ENCODE measurements at places on chromosomes 2 and 18. TPM values are rescaled to one million over a fixed set of nuclear protein-coding genes. Genes with fewer than 3 reads are reported as not detected.

The SCYGR6 gene
- not detected for total RNA-seq

The CNRIP1 gene
- 36.4 TPM for total RNA-seq

The CCDC138 gene
- 8.0 TPM for total RNA-seq

- DNase-seq, result no peak
Observed at GRCh38 chr2:30733876-30734520, 73.2 kb downstream of the CAPN13 start.

DNA sequence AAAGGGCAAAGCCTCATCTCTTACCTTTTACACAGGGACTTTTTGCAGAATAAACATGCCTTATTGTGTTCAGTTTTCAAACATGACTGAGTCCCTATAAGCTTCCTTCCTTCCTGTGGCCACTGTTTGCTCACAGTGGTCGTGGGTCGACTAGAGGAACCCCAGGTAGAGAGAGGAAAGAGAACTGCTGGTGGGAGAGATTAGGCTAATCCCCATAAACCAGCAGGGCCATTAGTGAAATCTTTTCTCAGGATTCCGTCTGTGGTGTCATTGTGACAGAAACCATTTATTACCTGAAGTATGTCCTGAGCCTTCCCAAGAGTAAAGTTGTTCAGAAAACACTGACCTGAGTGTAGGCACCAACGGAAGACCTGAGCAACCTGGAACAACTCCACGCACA is 21.3 kb upstream of the BOD1L2 start:
- DNase-seq, result no peak

DNA sequence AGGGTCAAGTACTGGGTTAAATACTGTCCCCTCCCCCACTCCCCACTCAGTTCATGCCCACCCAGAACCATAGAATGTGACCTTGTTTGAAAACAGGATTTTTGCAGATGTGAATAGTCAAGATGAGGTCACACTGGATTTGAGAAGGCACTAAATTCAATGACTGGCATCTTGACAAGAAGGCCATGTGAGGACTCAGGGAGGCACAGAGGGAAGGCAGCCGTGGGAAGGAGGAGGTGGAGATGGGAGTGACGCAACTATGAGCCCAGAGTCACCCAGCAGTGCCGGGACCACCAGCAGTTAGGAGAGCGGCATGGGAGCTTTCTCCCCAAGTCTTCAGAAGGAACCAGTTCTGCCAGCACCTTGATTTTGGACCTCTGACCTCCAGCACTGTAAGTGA is 257.3 kb downstream of the BCL2 start:
- DNase-seq, result no peak

- no peak for DNase-seq
Observed at GRCh38 chr2:126495189-126495588, 160.8 kb upstream of the GYPC start.

DNA sequence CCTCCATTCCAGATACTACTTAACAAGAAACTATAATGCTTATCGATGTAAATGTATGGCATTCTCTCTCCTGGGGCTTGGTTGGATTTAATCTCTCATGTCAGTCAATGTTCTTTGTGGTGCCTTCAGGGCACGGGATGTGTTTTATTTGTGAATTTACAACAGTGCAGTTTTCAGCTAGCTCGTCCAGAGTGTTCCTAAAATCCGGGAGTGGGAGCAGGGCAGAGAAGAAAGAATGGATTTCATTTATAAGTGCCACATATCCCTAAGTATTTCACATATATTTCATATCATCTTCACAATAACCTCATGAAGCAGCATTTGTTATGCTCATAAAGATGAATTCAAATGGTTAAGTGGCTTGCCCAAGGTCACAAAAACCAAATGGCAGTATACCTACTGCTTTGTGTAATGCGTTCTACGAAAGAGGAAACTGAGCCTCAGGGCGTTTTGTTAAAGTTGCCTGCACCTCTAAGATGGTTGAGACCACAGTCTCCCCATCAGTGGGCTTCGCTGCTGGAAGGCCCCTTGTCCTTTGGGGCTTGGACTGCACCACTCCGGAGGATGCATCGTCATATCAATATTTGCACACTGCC is 134.7 kb upstream of the MGAT5 start:
- no peak for DNase-seq

GRCh38 chr18:75107196-75107930 is 101.6 kb downstream of the PTGR3 start:
- no peak for DNase-seq

DNA sequence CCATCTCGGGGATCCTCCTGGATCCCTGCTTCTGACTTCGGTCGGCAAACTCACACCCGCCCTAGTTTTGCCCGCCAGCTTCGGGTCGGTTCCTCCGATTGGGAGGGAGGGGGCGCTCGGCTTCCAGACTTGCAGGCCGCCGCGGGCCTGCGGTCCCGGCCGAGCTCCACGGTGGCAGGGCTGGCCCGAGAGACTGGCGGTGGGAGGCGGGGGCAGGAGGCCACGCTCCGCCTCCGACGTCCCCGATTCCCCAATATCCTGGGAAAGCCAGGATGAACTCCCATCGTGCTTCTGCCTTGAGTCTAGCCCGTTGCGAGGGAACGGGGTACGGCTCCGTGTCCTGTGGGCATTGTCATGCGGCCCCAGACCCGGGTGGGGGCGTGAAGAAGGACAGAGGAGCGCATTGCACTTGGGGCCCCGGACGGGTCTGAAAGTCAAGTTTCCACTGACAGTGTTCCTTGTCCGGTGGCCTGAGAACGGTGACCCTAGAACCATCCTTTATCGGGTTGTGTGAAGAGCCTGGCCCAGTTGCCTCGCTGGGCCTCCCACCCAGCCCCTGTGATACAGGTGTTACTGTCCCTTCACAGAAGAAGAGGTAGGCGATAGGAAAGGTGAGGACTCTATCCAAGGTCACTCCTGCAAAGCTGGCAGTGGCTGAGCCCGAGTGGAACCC is 2.4 kb upstream of the INHBB start:
- peak; percentile 64 for DNase-seq

GRCh38 chr2:15737314-15738224 is 145.9 kb downstream of the DDX1 start:
- DNase-seq, result no peak

DNA sequence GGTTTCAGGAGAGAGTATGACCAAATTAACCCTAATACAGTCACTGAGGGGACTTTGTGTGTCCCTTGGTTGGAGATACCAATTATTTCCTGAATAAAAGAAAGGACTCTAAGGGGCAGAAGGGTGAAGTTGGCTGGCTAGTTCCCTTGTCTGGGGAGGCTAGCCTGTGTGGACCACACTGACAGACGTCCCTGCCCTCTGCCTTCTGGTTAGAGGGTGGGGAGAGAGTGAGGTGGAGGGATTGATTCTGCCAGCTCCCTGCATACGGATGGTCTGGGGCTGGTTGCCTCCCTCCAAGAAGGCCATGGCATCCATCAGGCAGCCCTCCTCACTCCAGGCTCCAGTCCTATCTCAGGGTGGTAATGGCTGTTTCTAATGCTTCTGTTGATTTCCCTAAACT is 37.4 kb upstream of the AFF3 start:
- DNase-seq, result no peak

DNA sequence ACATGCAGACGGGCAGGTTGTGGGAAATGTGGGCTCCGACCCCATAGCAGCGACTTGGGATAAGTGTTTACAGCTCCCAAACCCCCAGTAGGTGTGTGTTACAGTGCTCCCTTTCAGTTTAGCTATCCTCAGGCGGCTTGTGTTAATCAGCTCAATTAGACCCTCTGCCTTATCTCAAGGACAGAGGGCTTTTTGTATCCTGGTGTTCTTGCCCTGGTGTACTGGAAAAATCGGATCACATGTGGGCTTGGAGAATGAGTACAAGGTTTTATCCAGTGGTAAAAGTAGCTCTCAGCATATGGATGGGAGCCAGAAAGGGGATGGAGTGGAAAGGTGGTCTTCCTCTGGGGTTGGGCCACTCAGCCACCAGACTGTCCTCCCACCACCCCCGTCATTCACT is 264.7 kb upstream of the SYT4 start:
- DNase-seq, result no peak

DNA sequence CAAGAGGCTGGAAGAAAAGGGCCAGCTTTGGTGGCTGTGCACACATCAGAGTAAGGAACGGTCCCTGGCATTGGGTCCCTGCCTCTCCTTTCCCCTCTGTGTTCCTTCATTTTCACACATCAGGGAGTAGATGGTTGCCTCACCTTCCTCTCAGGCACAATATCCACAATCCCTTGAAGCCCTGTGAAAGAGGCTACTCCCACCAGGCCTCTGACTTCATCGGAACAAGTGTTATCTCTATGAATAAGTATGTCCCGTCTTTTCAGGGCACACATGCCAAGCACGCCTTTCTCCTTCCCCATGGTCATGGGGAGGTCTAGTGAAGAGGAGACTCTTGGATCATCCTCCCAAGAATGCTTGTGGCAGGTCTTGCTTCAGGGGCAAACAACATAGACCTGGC is 61.2 kb upstream of the LMAN1 start:
- no peak for DNase-seq

- DNase-seq, result peak; percentile 91
Observed at GRCh38 chr2:47058003-47058931, 96.8 kb downstream of the STPG4 start.
